CD4-positive, alpha-beta T cell treated with Interleukin-6 for 4 hours (primary cell): ENCODE measurements at places on chromosomes 1 and 21.

GRCh38 chr21:20618878-20619277, 379.3 kb upstream of the NCAM2 start:
- DNase-seq = no peak

- no peak for DNase-seq
Measured at GRCh38 chr1:59232216-59232615, 64.7 kb upstream of the FGGY start.

DNA sequence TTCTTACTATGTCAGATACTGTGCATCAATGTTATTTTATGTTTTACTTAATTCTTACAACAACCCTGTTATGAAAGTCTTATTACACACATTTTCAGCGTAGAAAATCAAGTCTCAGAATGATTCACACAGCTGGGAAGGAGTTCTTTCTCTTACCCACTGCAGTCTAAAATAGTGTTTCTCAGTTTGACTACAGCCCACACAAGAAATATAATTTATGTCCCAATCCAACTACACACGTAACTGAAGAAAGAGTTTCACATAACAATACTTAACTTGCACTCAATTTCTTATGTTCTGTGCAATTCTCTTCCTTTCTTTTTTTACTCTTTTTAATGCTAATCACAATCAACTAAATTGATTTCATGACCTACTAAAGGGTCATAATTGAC, 252.8 kb upstream of the ADGRL2 start:
- DNase-seq = no peak

DNA sequence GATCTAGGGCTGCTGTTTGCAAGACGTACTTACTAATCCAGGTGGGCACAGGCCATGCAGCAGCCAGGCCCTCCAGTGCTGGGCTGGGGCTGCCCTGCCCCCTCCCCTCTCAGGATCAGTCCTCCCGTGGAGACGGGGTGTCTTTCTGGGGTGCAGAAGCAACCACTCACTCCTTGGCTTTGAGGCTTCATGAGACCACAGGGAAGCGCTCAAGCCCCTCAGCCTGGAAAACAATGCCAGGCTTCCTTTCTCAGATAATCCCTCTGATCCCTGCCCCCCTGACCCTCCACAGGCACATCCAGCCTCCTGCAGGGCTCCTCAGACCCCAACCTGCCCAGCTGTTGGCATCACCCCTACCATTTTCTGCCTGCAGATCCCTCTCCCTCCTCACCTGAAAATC, 13.9 kb upstream of the C2CD2 start:
- no peak for DNase-seq

DNA sequence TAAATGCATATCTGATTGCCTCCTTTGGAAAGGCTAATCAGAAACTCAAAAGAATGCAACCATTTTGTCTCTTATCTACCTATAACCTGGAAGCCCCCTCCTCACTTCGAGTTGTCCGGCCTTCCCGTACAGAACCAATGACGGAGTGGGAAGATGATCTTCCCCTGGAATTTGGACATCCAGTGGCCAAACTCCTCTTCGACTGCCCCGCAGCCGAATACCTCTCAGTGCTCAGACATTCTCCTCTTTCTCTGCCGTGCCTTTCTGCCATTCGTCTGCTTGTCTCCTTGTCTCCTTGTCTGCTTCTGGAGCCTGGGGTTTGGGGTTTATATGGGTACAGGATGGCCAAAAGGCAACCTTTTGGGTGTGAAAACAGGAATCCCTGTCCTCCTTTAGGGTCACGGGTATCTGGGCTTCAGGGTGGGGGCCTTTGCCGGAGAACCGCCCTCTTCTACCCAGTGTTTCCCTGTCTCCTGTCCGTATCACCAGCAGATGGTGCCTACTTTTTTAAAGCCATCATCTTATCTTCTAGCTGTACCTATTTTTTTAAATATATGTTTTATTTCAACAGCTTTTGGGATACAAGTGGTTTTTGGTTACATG, 35.9 kb upstream of the RAB4A start:
- no peak for DNase-seq

GRCh38 chr1:4396551-4396950, 257.9 kb upstream of the AJAP1 start:
- no peak for DNase-seq

GRCh38 chr1:4460651-4461050, 193.8 kb upstream of the AJAP1 start:
- no peak for DNase-seq

- DNase-seq = no peak
Measured at GRCh38 chr1:207993477-207994445, 82.8 kb upstream of the CD34 start.

DNA sequence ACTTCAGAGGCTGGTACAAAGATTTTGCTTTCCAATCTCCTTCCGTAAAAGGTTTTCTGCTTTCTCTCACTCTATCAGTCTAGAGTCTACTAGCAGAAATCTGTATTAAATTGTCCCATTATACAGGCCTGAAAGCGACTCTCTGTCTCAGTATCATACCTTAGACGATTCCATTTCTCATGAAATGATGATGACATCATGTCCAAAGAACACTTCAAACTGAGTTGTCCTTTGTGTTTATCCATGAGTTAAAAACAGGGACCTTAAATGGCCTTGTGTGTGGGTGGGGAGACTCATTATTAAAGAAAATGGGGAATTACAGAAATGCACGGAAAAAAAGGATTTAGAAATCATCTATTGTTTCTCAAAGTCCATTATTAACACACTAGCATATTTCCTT, 21.0 kb upstream of the SLC44A3 start:
- no peak for DNase-seq

DNA sequence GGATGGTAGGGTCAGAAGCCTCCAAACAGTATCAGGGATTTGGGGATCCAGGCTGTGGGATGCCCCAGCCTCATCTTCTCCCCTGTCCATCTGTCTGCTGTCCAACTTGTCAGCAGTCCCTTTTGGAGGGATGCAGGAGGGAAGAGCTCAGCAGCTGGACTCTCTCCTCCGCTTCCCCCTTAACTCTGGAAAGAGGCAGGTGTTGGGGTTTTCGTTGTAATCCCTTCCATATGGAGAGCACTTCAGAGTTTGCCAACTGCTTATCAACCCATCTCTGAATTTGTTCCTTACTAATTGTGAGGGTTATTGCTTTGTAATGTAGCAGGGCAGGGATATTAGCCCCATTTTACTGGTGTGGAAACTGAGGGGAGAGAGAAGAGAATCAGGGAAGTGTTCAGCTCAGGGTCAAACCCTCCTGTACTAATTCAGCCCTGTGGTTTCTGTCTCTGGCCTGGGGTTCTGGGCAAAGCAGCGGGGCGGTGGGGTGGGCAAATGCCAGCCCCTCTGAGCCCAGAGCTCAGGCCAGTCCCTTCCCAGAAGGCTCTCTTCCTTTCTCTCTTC, 3.2 kb downstream of the CITED4 start:
- DNase-seq = no peak

DNA sequence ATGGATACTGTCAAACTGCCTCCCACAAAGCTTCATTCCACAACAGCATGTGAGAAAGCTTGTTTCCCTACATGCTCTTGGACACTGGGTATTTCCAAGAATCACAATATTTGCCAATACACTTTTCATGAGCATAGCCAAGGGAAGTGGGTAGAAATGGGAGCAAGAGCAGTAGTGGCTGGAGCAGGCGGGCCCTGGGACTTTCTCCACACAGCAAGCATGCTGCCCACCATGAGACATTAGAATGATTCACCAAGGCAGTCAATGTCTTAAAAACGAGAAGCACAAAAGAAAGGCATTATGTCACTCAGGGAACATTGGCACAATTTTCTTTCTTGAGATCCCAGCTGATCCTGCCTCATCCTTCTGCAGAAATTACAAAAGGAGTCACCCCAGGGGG, 371.6 kb upstream of the RUNX1 start:
- no peak for DNase-seq

DNA sequence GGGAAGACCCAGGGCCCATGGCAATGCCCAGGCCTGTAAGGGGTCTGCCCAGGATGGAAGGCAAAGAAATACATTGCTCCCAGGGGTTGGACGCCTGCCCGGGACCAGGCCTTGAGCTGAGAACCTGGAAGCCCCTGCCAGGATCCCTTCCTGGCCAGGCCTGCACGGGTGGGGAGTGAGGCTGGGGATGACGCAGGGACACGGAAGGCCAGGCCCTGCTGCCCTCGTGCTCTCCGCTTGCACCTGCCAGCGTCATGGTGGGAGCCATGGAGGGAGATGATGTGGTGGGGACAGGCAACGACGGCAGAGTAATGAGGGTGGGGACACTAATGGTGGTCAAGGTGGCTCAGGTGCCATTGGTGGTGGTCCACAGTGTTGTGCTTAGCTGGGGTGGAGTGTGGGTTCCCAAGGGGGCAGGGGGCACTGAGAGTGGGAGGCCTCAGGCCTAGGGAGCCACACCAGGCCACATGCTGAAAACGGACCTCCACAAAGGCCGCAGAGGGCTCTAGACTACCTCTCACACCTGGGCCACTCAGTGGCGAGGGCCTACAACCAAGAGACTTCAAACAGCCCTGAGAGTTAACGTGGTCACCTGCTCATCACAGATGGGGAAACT, 4.3 kb downstream of the HES3 start:
- DNase-seq = no peak

DNA sequence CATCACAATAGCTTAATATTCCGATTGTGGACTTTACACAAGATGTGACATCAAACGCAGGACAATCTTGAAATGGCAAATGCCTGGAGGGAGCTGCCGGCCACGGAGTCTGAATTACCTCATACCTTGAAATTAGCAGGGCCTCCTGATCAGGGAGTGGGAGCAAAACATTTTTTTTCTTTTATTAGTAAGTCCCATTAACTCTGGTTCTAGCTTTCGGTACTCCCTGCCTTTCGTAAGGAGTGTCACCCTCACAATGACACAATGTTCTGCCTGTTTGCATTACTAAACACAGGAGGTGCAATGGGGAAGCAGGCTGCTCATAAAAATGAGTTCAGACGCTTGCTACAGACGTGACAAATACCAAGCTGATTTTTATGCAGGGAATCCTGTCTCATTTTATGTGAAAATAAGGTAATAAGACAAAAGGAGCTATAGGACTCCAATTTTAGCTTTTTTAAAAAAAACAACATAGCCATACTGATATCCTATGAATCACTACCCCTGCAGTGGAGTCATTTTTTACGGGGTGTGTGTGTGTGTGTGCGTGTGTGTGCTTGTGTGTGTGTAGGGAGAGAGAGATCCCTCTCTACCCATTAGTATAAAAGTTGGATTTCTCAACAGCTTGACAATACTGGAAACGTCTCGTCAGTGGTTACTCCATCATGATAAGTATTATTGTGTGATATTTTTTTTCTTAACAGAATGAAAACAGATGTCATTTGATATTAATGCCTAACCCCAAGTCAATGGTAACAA, 205.1 kb upstream of the RUNX1 start:
- DNase-seq = no peak

GRCh38 chr1:69305621-69306020, 262.1 kb upstream of the LRRC7 start:
- DNase-seq = no peak

DNA sequence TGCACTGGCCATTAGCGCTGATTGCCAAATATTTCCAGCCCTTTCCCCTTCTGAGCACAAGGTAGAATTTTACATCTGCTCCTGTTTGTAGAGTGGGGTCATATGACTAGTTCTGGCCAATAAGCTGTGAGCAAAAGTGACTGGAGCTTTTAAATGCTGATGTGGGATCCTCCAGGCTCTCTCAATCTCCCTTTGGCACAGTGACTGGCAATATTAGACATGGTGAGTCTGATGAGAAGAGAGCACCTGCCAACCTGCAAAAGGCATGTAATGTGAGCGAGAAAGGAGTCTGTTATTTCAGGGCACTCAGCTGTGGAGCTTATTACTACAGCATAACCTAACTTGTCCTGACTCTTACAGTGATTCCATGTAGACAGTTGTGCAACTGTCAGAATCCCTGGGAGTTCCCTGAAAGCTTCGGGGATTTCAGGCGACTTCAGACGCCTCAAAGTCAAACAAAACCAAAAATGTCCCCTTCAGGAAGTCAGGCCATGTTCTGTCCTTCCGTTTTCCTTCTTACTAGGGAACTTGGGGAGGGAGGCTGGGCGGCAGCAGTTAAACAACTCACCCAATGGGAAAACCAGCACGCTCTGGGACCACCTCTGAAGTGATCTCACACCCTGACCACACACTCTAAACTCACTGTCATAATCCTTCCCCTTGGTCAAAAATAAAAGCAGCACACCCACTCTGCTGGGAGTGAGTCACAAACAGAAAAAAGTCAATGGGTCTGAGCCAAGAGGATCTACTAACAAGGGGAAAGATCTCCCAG, 3.6 kb upstream of the RASSF5 start:
- peak; percentile 32 for DNase-seq

GRCh38 chr1:187042538-187042937, 213.8 kb downstream of the PLA2G4A start:
- no peak for DNase-seq

- DNase-seq = no peak
Measured at GRCh38 chr1:194309269-194309668, 1122.9 kb upstream of the B3GALT2 start.

DNA sequence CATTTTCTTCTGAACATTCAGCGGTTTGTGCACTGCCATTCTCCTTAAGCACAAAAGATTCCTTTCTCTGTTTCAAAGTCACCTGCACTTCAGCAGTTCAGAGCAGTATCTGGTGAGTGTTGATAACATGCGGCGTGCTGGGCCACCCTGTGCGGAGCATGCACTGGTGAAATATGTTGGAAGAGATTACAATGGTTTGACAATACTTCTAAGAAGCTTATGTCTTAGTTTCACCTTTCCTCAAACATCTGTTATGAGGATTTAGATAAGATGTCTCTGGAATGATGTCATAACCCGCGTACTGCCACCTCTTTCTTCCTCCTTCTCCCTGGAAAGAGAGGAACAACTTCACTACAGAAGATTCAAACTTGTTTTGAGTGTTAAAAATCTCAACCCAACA, 650.3 kb downstream of the AJAP1 start:
- DNase-seq = no peak

GRCh38 chr1:228207851-228208821, at the start of gene OBSCN:
OBSCN (plus strand) TSS chr1:228208044; CDS start chr1:228211784, 3,740 bp downstream.
- no peak for DNase-seq

- no peak for DNase-seq
Measured at GRCh38 chr1:233904633-233905415, at the start of gene SLC35F3. SLC35F3 (plus strand) TSS chr1:233904676.

DNA sequence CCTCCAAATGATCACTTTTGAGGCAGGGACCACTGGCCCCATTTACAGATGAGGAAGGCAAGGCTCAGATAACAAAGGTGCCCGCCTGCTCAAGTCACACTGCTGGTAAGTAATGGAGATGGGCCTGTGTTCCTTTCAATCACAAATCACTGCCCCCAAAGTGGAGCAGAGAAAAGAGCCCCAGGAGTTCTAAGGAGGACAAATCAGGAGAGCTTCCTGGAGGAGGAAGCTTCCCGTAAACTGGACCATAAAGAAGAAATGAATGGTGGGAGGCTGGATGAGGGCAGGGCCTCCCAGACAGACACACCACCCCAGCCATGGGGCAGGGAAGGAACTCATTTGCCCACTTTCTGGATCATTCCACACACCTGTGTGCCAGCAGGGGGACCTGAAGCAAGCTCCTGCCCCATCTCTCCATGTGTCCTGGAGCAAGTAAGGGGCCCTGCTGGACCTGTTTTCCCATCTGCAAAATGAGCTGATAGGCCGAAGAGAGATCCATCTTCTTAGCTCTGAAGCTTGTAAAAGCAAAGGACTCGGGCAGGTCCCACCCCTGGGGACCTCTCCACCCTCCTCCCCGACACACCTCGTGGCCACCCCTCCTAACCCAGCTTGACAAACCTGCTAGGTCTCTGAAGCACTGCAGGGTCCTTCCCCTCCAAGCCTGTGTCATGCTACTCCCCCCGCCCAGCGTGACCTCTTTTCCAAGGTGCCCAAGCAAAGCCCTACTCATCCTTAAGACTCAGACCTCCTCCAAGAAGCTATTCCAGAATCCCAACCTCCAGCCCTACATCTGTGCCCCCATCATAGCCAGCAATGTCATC, 5.5 kb downstream of the LAPTM5 start:
- peak; percentile 38 for DNase-seq
